ENCODE measurements at places on chromosomes 5 and 9. TPM values are rescaled to one million over a fixed set of nuclear protein-coding genes. Genes with fewer than 3 reads are reported as not detected.

GRCh38 chr5:134568761-134569695 is 43.6 kb downstream of the JADE2 start:
- DNase-seq, result no peak

GGTA1 gene
- not detected for total RNA-seq

- DNase-seq, result no peak
These were observed 213.2 kb downstream of the GABRB2 start for GRCh38 chr5:161333194-161333880.

- no peak for DNase-seq
These were observed 104.8 kb downstream of the LPAR1 start for GRCh38 chr9:110933350-110934001.

DNA sequence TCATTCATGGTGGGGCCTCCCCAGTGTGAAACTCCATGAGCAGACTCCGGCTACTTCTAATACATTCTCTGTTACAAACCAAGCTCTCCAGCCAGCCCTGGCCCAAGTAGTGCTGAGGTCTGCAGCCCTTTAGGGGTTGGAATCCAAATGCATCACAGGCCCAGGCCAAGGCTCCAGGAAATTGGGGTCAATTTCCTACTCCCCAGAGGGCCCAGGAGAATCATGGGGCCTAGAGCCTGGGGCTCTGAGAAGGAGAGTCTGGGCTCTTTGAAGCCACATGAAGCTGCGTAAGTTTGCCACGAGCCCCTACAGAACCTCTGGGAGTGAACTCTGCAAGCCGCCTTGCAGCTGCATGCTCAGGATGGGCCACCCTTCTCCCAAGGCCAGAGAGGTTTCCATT is 206.4 kb downstream of the PAPPA start:
- DNase-seq, result no peak

ANGPTL2 gene
- not detected for total RNA-seq

TMEM215 gene
- not detected for total RNA-seq

DNA sequence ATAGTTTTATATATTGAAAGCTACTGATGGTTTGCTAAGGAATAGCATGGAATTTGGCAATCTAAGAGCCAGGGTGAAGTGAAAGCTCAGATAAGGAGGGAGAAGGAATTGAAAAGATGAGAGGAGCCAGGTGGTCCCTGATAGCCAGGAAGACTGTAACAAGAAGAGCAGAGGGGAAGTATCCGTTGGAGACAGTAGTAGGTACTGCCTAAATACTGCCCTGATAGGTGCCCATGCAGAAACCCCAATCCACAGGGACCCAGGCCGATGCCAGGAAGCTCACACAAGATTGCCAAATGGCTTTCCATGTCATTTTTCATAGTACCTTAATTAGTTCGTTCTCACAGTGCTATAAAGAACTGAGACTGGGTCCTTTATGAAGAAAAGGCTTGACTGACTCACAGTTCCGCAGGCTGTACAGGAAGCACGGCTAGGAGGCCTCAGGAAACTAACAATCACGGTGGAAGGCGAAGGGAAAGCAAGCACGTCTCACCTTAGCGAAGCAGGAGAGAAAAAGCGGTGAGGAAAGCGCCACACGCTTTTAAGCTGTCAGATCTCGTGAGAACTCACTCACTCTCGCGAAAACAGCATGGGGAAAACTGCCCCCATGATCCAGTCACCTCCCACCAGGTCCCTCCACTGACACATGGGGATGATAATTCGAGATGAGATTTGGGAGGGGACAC is 13.0 kb downstream of the ACTL7B start:
- DNase-seq, result no peak

SLC36A3 gene
- not detected for total RNA-seq

NUDT12 gene
- not detected for total RNA-seq

THBS4 gene
- not detected for total RNA-seq

SLC4A9 gene
- not detected for total RNA-seq

DNA sequence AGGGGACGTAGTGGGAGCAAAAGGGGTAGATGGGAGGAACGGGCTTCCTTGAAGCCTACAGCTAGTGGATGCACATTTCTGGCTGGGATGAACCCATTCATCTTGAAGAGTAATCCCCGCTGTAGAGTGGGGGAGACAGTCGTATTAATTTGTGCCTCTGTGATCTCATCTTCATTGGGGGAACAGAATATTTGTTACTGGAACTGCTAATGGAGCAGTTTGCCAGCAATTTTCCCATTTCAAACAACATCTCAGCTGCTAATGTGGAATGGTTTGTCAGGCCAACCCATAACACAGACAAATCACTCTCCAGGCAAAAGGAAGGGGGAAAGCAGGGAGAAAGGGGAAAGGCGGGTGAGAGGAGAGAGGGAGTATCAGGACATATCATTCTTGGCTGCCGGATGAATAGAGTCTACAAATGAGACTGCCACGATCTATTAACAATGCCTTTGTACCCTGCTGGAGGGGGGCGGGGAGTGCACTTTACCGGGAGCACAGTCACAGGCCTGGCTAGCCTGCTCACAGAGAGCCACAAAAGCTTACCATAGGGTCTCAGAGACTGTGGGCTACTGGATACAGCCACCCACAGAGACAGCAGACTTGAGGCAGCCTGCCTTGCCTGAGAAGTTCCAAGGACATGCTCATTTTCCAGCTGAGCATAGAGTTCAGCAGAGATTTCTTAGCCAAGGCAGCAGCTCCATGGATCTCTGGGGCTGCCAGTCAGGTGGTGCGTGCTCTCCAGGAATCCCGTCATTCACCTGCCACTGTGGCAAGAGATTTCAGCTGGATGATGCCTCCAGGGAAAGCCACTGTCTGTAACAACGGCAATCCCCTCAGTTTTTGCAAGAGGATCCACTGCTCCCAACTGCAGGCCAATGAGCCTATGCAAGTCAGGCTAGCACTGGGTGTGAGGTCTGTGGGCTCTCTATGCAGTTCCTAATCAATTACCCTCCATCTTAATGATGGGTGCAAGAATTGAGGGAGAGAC is 217.7 kb upstream of the PANK3 start:
- DNase-seq, result no peak

DNA sequence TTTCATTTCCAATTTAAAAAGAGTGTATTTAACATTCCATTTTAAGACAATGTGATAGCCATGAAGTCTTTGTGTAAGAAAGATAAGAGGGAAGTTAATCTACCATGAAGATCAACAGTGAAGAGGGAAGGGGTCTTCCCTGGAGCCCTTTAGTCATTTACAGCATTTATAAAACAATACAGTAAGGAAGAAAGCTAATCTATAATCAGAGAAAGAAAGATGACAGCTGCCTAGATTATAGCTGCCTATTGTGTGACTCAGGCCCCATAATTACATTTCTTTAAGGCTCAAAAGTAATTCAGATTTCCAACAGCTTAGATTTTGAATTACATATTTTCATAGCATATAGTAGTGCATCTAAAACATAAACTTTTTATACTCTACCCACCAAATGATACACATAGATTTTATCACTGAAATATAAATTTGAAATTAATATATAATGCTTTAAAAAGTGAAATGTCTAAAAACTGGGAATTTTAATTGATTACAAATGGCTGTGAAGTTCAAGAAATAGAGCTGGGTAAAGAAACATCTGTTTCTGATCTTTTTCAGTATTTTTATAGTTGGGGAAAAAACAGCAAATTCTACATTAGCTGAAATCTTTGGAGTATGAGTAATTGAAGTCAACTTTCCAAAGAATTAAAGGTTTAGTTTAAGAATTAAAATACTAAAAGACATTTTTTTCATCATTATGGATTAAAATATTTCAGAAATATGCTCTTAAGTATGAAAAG is 89.6 kb downstream of the RIC1 start:
- DNase-seq, result no peak

AKNA gene
- total RNA-seq, result 249 TPM

Data from CD8-positive, alpha-beta T cell (primary cell).